ENCODE measurements at places on chromosomes 5 and 9. TPM values are rescaled to one million over a fixed set of nuclear protein-coding genes. Genes with fewer than 3 reads are reported as not detected.

- DNase-seq, result no peak
Measured at GRCh38 chr5:59560553-59560952, 333.0 kb downstream of the PDE4D start.

DNA sequence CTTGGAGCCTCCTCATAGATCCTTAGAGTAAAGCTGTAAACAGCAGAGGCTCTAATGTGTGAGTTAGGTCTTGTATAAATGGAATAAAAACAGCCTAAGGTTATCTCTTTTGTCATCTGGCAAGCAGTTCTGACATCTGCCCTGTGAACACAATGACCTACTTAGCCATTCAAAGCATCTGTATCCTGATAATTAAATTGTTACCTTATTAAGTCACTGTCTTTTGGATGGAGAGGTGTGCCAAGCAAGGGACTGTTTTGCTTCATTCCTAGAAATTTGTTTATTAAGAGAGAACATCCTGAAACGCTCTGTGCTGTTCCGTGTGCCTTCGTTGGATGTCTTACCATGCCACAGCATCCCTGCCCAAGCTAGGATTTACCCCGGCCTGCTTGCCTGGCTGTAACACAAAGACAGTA is 1.5 kb downstream of the LSM11 start:
- DNase-seq, result no peak

GRCh38 chr5:96219580-96220281 is 213.3 kb downstream of the PCSK1 start:
- DNase-seq, result no peak

GRCh38 chr5:34474573-34475021 is 181.5 kb upstream of the RAI14 start:
- no peak for DNase-seq

- no peak for DNase-seq
Measured at GRCh38 chr5:72645064-72645846, 138.0 kb upstream of the ZNF366 start.

DNA sequence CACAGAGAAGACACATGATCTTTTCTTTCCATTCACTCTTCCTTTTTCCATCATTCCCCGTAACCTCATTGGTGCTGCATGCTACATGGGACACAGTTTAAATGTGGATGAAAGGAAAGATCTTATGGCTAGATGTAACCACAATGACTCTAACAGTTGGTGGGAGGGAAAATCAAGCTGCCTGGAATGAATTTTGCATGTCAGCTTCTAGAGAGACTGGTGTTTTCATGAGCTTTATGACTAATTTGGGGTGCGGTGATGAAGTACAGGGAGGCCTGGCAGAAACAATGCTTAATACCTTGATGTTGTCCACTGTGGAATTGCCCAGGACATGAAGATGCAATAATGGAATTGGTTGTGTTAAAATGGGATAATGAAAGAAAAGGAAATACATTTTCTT is 55.9 kb upstream of the MYO10 start:
- no peak for DNase-seq

DNA sequence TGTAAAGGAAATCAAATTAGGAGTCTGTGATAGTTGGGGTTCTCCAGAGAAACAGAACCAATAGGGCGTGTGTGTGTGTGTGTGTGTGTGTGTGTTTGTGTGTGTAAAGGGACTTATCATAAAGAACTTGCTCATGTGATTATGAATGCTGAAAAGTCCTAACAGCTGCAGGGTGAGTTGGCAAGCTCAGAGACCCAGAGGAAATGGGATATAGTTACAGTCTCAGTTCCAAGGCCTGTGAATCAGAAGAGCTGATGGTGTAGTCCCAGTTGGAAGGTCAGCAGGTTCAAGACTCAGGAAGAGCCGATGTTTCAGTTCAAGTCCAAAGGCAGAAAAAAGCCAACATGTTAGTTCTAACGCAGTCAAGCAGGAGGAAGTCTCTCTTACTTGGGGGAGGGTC is 214.2 kb downstream of the ELAVL2 start:
- no peak for DNase-seq

DNA sequence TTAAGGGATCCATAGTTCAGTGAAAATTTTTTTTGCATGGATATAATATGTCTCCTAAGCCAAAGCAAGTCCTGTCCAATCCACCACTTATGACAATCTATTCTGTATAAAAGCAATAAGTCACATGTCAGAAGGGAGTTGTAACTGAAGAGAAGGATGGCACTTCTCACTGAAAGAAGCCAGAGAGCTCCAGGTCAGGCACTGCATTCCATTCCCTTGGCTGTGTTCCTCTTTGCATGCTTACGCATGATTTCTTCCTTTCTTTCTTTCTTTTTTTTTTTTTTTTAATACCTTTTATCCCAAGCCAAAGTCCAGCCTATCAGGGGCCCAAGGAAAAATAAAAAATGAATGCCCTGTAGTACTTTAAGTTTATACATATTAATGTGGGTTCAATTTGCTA is 39.8 kb downstream of the MAMDC2 start:
- no peak for DNase-seq

DNA sequence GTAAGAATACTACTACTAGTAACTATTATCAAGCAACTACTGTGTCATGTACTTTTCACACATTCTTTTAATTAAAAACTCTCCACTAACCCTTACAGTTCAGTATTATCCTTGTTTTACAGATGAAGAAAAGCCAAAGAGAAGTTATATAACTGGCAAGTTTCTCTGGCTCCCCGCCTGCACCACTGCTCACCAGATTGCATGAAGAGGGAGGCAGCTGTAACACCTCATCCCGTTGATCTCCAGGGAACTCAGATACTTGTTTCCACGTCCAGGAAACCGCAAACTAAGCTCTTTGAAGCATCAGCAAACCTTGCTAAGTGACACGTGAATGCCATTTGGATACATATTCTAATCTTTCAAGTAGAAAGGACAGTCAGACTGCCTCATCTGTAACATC is 70.3 kb downstream of the RIGI start:
- no peak for DNase-seq

GRCh38 chr5:31251032-31251431 is 57.5 kb downstream of the CDH6 start:
- no peak for DNase-seq

AGXT2 gene
- 62.0 TPM for polyA plus RNA-seq

RNF208 gene
- polyA plus RNA-seq, result 6.0 TPM

BARHL1 gene
- not detected for polyA plus RNA-seq

SAXO1 gene
- 0.29 TPM for polyA plus RNA-seq

NMUR2 gene
- polyA plus RNA-seq, result 0.19 TPM

Measured in renal cortex interstitium (tissue), 15 donors.